OCI-M1 (cell line): ENCODE measurements at places on chromosomes 6 and 20.

DNA sequence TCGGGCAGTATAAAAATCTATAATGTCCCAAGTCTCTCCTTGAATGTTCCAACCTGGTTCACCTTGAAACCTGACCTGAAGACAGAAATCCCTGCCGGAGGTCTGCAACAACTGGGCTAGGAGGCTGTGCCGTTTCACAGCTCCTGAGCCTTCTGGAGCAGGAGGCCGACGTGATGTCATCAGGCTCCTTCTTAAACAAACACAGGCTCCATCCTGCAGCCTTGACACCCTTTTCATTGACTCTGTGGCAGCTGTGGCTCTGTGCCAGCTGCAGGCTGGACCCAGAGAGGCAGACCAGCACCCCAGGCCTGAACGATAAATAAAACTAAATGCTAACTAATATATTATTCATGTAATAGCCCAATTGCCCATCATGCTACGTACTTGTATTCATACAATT, 483.9 kb downstream of the CD83 start:
- DNase-seq: no peak

DNA sequence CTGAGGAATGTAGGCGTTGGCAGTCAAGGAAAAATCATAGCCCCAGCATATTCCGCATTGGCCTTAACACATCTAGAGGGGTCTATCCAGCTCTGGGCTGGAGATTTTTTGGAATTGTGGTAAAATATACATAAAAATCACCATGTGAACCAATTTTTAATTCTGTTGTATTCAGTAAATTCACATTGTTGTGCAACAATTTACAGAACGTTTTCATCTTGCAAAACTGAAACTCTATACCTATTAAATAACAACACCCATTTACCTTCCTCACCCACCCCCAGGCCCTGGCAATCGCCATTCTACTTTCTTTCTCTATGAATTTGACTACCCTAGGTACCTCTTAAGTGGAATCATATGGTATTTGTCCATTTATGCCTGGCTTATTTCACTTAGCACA, 6.8 kb upstream of the JAG1 start:
- DNase-seq: no peak

DNA sequence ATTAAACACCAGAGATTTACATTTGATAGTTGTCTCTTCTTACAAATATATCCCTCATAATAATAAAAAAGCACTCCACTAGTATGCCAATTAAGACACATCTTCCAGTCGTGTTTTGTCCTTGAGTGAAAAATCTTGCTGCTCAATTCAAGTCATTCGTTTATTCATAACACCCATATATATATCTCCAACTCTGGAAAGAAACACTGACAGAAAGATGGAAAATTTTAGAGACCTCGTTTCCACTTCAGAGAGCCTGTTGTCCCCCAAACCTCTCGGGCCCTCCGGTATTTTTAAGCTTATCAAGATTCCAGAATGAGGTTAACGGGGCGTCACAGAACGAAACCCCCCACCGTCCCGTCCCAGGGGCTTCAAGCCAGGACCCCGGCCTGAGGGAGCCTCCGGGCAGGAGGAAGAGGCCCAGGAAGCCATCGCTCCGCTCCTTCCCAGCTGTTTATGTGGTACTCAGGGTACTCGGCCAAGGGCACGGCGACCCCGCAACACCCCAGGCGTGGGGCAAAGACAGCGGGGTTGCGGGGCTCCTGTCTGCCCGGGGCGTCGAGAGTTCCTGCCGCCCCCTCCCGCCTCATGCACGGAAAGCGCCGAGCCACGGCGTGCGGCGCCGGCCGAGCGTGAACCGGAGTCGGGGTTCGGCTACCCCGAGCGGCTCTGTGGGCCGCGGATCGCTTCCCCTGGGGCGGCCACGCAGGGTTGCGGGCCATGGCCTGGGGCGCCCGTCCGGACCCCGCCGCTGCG, 623 bp upstream of the SNX9 start:
- no peak for DNase-seq

DNA sequence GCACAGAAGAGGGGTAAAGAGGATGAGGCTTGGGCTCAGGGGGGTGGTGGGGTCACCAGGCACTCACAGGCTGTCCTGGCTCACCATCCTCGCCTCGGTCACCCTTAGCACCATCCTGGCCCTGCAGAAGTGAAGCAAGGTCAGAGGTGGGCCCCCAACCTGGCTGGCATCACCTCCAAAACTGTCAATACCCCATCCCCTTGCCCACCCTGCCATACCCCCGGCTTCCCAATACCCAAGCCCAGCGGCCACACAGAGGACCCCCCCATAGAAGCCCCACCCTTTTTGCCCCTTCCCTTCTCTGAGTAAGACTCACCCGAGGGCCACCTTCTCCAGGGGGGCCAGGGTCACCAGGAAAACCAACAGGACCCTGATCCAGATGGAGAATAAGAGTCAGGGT, 23.6 kb downstream of the COL11A2 start:
- DNase-seq: no peak

DNA sequence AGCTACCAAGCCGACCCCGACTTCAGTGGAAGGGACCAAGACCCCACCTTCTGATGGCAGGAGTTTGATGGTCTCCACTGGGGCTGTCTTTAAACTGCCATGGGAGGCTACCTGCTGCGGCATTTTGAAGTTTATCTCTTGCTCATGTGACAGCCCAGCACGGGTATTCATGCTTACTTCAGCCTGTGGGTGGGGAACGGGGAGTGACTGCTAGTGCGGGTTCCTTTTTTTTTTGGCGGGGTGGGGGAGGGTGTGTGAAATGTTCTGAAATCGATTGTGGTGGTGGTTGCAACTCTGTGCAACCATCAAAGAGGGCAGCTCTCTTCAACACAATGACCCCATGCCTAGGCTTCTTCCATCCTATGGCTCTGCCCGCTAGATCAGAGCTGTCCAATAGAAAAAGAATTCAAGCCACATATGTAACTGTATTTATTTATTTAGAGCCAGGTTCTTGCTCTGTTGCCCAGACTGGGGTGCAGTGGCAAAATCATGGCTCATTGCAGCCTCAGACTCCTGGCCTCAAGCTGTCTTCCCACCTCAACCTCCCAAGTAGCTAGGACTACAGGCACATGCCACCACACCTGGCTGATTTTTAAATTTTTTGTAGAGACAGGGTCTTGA, 53.7 kb downstream of the PPP1R16B start:
- peak; percentile 92 for DNase-seq

GRCh38 chr6:128601060-128601459, 80.7 kb upstream of the PTPRK start:
- no peak for DNase-seq

- DNase-seq: no peak
Observed at GRCh38 chr6:167122827-167123657, at the start of gene CCR6. Gene CCR6 (plus strand): TSS chr6:167123096. CDS start chr6:167136135, 13,039 bp downstream.

DNA sequence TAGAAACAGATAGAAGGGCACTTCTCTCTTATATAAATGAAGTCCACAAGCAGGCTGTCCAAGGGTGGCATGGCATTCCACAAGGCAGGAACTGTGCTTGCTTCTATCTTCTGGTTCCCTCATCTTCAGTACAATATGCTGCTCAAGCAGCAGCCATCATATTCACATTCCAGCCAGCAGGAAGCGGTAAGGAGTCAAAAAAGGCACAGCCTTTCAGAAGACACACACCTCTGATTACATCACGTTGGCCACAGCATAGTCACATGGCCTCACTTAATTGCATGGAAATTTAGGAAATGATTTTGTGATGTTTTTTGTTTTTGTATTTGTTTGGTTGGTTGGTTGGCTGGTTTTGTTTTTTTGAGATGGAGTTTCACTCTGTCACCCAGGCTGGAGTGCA, 19.0 kb downstream of the REM1 start:
- DNase-seq: peak; percentile 68

DNA sequence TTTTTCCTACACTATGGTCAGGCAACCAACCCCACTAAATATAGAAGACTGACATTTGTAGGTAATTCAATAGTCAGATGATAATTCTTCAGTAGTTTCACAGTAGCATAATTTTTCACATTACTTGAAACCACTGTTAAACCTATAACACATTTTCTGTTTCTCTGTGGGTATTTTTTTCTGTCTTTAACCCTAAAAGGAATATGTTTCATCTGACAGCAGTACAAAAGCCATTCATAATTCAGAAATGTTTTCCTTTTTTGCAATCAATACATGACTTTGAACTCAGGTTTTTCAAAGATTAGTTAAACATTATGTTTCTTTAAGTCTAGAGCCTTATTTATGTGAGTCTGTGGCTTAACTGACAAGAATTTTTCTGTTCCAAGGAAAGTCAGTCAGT, 128.6 kb upstream of the RUNX2 start:
- DNase-seq: peak; percentile 78

DNA sequence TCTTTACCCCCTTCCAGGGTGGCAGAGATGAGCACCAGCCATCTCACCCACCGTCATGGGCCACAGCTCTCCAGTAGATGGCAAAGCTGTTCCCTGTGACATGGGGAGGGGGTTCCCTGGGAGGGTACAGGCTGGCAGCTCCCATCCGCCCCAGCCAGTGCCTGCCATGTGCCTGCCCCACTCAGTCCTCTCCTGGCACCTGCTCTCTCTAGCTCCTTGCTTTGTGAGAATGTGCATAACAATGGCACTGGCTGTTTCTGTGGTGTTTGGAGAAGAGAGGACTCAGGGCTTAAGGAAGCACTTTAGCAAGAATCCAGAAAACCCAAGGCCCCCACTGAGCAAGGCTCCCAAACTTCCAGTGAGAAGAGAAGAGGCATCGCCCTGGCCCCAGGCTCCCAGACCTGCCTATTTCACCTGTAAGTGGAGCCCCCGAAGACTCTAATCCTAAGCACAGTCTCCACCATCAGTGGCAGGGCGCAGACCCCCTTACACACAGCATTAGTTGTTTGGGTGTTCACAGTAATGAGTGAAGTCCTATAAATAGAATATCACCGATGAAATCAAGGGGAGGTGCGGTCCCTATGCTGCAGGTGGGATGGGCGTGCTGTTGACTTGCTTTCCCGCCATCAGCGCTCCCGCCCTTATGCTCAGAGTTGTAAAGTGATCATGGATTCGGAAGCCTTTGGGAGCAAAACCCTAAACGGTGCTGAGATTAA, 110.2 kb downstream of the AGPAT4 start:
- DNase-seq: no peak

- no peak for DNase-seq
Observed at GRCh38 chr20:41061155-41061554, 32.5 kb downstream of the TOP1 start.

DNA sequence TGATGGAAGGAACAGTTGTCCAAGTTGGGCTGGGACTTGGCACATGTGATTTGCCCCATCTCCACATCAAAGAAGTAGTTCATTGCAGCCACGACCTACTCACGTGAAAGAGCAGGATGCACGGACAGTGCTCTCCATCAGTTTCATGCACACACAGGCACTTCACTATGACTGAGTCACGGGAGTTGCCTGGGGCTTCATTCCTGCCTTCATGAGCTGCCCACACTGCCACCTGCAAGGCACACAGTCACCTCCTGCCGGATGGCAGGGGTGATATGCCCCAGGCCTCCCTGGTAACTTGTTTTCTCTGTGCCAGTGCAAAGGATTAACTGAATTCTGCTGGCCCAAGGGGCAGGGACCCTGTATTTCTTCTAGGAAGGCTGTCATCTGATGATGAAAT, 22.8 kb downstream of the CST5 start:
- no peak for DNase-seq

DNA sequence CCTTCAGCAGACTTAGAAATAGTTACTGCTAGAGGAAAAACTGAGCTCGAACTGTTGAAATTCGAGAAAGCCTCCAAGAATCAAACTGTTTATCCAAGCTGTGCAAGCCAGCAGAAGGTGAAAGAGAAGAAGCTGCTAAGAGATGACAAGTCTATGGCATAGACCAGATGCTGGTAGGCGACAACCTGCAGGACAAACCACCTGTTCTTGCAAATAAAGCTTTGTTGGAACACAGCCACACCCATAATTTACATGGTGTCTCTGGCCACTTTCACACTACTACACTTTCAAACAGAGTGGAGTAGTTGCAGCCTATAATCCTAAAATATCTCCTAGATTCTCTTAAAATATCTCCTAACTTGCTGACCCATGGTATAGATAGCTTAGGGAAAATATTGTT, 33.3 kb downstream of the TNFRSF21 start:
- DNase-seq: no peak

DNA sequence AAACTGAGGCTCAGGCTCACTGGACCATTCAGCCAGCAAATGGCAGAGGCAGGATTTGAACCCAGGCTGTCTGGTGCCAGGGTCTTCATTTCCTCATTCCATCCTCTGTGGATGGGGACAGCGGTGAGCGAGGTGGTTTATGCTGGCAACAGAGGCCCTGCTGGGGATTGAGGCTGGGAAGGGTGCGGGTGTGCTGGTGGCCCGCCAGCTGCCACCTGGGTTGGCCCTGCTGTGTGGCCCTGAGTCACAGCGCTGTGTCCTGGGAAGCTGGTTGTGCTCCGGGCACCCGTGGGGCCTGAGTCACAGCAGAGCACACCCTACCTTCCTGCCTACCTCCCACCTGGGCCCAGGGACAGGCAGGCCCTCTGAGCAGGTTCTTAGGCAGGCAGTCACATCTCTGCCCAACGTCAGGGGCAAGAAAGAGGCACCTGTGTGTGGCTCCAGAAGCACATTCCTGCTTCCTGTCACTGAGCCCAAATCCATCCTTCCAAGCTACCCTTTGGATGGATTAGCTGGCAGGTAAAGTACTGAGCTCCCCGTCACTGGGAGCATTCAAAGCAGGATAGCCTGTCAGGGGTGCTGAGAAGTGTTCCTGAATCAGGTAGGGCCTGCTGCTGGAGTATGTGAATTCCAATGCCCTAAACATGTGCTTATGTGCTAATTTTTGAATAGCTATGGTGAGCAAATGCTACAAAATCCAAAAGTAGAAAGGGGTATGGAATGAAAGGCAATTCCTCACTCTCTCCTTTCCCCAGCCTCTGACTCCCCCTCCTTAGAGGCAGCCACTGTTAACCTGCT, 53.9 kb downstream of the CEBPB start:
- no peak for DNase-seq

DNA sequence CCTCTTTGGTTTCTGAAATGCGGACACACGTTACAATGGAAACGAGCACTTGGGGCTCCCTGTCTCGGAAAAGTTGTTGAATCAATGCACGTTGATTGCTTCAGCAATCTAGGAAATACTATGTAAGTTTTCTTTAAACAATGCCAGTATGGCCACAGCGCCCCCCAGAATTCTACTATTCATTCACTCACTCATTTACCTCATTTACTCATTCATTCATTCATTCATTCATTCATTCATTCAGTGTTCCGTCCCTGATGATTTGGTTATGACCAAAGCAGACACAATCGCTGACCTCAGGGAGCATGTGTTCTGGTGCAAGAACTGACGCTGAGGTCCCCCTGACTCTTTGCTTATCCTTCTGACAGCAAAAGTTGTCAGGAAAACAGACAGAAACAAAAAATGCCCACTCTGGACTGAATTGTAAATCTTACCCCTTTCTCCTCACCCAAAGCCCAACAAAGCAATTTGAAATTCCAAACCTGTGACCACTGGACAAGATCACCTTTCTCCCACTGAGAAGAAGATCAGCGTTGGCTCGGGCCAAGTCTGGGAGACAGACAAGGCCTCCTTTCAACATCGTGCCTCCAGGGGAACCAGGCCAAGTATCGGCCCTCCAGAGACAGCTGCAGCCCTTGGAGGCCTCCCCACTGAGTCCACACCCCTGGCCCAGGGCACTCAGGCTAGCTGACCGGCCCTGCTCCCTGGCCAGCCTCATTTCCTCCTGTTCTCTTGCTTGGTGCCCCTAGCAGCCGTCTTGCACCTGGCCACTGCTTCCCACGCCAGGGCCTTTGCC, 15.0 kb upstream of the PMEPA1 start:
- no peak for DNase-seq

GRCh38 chr6:42522036-42522435, 41.8 kb upstream of the UBR2 start:
- DNase-seq: no peak

GRCh38 chr6:127832381-127832780, 68.5 kb downstream of the THEMIS start:
- DNase-seq: no peak

- DNase-seq: no peak
Observed at GRCh38 chr6:24686408-24686807, 19.5 kb downstream of the ACOT13 start.
